ENCODE measurements at places on chromosomes 1 and 21. TPM values are rescaled to one million over a fixed set of nuclear protein-coding genes. Genes with fewer than 3 reads are reported as not detected.

DNA sequence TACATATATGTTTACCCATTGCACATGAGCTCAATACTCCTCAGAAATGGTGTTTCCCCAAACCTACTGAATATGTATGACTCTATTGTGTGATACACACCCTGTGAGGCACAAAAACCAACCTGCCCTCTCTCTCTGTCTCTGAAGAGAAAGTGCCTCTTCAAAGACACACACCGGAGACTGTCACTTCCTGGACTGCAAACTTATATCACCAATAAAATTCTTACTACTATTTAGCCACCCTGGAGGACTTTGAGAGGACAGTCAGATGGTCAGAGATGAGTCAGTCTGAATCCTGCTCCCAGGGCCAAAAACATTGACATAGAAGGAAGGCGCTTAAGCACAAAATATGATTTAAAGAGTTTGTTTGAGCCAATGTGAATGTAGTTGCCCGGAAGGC, 110.4 kb downstream of the PPIAL4G start:
- DNase-seq: no peak

GRCh38 chr1:232250838-232251237, 379.1 kb downstream of the SIPA1L2 start:
- DNase-seq: no peak

Gene B3GALT2
- total RNA-seq: not detected

Gene PATJ
- total RNA-seq: 39.1 TPM

DNA sequence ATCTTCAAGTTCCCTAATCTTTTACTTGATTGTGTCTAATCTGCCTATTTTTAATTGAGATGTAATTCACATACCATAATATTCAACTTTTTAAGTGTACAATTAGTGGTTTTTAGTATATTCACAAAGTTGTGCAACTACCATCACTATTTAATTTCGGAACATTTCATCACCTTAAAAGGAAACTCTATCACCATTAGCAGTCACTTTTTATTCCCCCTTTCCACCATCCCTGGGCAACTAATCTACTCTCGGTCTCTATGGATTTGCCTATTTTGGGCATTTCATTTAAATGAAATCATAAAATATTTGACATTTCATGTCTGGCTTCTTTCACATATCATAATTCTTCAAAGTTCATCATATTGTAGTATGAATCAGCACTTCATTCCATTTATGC, 30.6 kb upstream of the HYI start:
- DNase-seq: no peak

Gene SERPINC1
- not detected for total RNA-seq

Gene TMEM82
- total RNA-seq: not detected

DNA sequence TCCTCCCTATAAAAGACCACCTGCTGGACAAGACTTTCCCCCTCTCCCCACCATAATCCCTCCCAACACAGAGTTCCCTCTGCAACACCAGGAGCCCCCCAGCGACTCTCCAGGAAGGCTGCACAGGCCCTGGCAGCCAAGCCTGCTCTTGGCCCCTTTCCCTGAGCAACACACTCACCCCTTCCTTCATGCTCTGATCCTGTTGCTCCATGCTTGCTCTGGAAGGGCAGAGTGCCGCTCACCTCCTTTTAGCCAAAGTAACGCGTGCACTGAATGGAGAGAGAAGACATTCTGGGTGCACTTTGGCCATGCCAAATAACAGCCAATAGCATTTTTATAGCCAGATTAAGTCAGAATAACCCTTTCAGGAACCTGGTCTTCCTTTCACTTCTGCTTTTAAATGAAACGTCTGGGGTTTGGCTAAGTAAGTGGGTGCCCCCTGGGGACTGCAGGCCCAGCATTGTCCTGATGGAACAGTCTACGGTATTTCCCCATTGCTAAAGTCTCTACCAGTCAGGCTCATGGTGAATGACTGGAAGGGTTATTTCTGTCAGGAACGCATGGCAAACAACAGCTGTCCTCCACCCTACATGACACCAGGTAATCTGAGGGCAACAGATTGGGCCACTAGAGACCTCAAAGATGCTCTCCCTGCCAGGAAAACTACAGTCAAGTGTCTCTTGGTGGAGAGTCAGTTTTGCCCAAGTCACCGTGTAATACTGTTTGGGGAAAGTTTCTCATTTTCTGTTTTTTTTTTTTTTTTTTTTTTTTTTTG, at the start of gene SLC2A5:
Gene SLC2A5 (minus strand): TSS at position 310 of the 775 bp plus-strand sequence. CDS start 99 bp downstream, at position 211.
- no peak for DNase-seq

Gene SLAMF6
- not detected for total RNA-seq

Measured in foreskin keratinocyte (primary cell).